CD4-positive, alpha-beta T cell treated with Interleukin-2 at 100 ng/mL for 4 hours (primary cell): ENCODE measurements at places on chromosomes 2 and 18.

DNA sequence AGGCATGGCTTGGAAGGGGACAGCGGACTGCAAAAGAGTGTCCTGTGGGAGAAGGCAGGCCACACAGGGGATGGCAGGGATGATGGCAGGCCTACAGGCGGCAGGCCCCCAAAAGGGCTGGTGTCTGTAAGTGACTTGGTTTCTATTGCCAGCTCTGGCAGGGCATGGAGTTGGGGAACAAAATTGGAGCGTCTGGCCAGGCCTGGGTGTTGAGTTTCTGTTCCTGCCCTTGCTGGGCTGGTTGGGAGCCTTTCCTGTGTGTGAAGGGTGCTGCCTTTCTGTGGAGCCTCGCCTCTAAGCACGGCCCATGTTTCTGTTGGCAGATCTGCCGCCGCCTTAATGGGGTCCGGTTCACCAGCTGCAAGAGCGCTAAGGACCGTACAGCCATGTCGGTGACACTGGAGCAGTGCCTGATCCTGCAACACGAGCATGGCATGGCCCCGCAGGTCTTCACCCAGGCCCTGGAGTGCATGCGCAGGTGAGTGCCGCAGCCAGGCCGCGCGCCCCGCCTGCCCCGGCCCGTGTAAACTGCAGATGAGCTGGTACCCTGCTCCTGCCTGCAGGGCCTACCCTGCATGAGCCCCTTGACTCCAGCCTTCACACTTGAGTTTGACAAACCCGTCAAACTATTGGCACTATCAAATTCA, 31.5 kb downstream of the COA5 start:
- DNase-seq: no peak

- no peak for DNase-seq
These were observed 67.3 kb downstream of the GORASP2 start for GRCh38 chr2:170996316-170996715.

GRCh38 chr2:56012221-56012765, 88.7 kb upstream of the EFEMP1 start:
- DNase-seq: no peak

- DNase-seq: no peak
These were observed 132.2 kb upstream of the SP5 start for GRCh38 chr2:170582751-170583463.

DNA sequence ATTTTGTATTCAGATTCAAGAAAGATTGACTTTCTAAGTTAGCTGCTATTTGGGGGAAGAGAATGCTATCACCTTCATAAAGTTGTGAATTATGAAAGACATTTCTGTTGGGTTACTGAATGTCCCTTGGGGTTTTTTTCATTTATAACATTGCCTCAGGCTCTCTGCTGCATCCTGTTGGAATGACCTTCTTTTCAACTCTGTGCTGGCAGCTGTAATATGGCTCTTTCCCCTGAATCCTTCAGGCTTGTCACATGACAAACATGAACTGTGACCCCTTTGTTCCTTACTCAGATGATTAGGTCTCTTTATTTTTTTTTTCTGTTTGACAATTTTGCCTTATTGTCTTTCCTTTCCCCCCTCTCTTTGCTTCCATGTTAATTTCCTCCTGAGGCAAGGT, 159.8 kb downstream of the TAF4B start:
- DNase-seq: no peak

DNA sequence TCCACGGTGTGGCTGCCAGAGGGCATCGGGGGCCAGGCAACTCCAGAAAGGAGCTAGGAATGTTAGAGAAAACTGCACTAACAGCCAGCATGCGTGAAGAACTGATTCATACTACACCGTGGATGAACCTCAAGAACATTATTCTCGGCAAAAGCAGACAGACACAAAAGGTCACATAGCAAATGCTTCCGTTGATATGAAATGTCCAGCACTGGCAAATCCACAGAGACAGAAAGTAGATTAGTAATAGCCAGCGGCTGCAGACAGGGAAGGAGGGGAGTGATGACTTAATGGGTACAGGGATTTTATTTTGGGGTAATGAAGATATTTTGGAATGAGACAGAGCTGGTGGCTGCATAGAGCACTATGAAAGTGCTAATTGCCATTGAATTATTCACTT, 37.4 kb downstream of the SCTR start:
- DNase-seq: no peak

DNA sequence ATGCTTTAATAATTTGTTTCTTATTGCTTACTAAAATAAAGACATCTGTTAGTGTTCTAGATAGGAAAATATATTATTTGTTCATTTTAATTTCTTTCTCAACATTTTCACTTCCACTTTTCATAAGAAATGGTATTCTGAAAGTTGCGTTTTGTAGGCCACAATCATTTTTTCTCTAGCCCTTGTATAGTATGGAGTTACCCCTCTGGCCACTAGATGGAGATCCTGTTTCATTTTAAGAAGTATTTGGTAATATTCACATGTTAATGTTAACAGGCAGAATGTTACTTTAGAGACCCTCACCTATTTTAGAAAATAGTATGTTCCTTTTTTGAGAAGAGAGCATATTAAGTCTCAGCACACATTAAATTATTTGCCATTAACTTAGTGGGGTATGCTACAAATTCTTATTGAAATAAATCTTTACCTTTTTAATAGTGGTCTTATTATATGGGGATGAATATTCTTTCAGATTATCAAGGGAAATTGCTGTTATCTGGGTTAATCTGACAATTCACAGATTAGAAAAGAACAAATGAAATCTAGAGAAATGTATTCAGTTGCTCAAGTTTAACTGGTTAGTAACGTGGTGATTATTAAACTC, 73.9 kb upstream of the TTC27 start:
- DNase-seq: peak; percentile 45

DNA sequence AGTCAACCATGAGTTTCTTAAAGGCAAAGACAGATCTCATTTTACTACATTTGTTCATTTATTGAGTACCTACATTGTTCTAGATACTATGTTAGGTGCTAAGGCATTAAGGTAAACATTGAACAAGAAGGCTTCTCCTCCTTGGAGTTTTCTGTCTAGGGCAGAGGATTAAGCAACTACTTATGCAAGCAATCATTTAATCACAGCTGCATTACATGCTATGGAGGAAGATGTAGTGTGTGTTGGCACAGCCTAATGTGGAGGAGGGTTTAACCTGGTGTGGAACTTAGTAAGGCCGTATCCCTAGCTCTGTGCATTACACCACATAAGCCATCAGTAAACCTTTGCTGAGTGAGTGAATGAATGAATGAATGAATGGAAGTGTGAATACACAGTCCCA, 106.5 kb upstream of the MAP3K20 start:
- DNase-seq: no peak

DNA sequence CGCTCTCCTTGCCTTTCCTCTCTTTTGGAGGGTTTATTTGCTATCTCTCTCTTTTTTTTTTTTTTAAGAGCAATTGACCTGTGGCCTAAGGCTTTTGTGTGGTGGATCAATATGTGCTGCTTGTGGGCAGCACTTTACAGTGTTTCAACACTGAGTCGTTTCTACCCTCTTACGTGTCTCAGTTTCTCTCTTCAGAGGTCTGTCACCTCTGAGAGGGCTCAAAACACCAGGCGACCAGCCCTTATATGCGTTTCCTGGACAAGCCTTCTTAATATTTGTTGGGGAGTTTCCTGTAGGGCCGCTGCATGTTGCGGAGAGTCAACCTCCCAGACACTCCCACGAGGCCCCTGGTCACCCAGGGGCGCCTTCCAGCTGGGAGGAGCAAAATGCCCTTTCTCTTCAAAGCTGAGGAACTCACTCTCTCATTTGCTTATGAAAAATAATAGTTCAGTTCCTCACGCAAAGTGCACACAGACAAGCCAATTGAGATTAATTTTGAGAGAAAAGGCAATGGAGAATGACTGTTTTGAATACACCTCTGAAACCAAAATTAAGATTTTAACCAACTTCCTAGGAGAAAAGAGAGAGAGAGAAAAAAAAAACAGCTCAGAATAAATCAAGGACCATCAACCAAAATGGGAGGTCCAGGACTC, 96.3 kb upstream of the B3GNT2 start:
- no peak for DNase-seq

DNA sequence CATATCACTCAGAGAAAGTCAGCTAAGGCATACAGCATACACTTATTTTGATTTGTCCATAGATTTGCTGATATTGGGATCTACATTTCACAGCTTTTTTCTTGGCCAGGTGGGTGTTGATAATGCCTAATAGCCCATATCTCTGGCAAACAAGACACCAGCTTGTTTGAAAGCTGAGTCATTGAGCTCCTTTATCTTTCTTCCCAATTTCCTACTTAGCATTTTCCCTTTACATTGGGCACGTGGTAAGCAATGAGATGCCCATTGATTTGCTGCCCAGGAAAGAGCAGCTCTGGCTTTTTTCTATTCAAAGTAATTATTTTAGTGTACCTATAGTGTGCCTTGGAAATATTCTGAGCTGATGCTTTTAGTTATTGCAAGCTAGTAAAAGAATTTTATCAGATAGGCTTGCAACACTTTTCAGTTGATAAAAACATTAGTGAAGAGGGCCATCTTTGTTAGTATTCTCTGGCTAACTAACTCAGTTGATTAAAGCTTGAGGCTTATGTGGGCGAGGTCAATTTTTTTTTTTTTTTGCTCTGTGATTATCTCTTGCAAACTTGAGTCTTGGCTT, 79.6 kb downstream of the OSBPL6 start:
- no peak for DNase-seq

DNA sequence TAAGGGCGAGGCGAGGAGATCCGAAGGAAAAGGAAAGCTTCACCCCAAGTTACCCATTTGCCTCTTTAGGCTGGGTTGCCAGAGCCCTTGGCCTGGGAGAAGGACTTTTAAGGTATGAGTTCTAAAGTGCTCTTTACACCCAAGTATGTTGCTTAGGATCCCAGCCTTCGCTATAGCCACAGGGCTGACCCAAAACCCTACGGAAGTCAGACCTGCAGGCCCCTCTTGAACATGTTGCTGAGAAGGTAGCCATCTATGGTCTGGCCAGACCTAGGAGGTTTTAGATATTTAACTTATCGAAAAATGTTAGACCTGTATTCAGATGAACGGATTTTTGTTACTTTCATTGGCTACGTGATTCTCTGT, 95.4 kb downstream of the PMS1 start:
- no peak for DNase-seq

DNA sequence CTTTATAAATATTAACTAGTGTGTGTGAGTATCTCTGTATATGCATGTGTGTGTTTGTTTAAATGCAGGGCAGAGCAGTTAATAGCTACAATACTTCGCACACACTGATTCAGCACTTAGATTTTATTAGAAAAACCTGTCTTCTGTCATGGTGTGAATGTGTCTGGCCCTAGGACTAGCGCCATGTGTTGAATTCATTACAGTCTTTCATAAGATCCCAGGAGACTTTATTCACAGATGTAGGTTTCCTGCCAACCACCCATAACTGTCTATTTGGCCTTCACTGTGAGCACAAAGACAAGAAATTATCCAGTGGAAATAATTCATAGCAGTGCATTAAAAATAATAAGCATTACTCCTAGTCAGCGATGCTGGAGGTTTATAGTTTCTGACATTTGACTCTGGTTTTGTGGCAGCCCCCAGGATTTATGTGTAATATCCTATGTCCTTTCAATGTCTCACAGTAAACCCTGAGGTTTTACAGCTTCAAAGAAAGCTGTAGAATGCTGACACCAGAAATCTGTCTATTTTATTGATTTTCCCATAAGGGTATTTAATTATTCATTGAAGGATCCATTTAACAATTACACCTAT, 93.9 kb downstream of the ZNF804A start:
- DNase-seq: no peak

DNA sequence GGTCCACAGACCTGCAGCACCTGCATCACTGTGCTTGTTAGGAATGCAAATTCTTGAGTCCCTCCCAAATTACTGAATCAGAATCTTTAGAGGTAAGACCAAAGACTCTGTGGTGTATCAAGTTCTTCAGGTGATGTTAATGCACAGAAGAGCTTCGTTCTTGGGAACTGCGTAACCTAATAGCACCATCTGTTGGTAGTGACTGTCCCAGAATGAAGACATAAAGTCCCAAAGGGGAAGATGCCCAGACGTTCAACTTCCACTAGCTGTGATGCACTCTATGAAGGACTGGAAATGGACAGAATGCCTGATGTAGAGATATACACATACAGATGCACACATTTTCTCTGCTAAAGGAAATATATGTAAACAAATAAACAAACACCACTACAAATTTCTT, 576.0 kb downstream of the LRP1B start:
- no peak for DNase-seq

- DNase-seq: no peak
These were observed 10.7 kb upstream of the ADCY3 start for GRCh38 chr2:24930768-24931167.

DNA sequence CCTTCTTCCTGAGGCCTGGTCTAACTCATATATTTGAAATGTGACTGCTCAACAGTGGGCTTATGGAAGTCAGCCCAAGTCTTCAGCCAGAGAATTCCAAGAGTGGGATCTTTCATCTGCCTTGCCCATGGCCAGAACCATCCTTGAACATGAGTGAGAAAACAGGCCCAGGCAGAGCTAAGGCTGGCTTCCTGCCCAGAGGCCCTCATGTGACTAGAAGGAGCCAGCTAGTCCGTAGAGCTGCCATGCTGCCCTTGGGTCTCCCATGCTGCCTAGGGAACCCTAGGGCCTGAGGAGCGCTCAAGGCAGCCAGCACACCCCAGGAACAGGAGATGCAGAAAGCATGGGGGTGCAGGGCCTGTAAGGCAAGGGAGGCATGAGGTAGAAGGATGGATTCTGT, 203.6 kb downstream of the FHOD3 start:
- no peak for DNase-seq

GRCh38 chr2:171529914-171530313, 7.6 kb downstream of the CYBRD1 start:
- DNase-seq: no peak

- peak; percentile 80 for DNase-seq
These were observed 8.4 kb upstream of the MGAT5 start for GRCh38 chr2:134245340-134245984.

DNA sequence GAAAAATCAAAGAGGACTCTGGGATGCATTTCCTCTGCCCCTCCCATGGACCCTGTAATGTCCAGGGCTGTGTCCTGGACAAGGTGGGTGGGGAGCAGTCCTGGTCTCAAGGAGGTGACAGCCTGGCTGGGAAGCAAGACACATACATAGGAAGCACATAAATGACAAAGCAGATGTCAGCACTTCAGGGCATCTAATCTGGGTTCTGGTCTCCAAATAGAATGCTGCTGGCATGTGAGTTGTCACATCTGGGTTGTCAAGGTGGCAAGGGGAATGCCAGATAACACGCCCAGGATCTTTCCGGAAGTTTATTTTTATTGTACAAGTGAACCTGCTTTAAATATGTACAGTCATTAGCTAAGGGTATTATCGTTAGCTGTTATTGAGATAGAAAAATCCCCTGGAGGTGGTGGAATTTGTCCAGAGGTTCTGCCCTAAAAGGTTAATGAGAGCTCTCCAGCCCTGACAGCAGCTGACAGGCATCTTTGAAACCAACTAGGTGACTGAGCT, 5.6 kb downstream of the IL1F10 start:
- no peak for DNase-seq

GRCh38 chr18:44805176-44805575, 124.5 kb downstream of the SETBP1 start:
- no peak for DNase-seq

- DNase-seq: no peak
These were observed 162.3 kb downstream of the ACKR3 start for GRCh38 chr2:236731767-236732580.
